Fibroblast of skin of back (primary cell): ENCODE measurements at places on chromosomes 16 and 17.

DNA sequence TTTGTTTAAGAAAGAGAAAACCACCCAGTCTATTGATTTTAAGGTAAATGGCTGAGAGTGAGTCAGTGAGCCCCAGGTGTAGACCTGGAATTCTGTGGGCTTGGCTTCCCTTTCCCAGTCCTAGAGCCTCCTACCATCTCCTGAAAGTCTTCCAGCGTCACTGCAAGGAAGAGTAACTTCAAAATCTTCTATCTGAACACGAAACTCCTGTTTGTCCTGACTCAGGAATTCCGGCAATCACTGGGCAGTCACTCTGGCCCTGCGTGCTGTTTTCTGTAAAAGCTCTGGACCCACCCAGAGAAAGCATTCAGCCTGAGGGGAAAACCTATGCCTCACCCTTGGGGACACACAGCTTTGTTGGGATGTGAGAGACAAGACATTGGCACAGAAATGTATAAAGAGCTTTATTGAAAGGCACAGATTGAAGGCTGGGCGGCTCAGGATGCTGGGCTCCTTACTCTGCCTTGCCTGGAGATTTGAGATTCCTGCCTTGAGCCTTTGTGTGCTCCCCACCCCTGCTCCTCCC, 15.9 kb downstream of the MINK1 start:
- peak; percentile 62 for DNase-seq

- peak; percentile 9 for DNase-seq
These were observed 2.1 kb downstream of the METTL22 start for GRCh38 chr16:8623634-8624033.

GRCh38 chr16:26391833-26392232, 674.9 kb upstream of the C16orf82 start:
- no peak for DNase-seq

DNA sequence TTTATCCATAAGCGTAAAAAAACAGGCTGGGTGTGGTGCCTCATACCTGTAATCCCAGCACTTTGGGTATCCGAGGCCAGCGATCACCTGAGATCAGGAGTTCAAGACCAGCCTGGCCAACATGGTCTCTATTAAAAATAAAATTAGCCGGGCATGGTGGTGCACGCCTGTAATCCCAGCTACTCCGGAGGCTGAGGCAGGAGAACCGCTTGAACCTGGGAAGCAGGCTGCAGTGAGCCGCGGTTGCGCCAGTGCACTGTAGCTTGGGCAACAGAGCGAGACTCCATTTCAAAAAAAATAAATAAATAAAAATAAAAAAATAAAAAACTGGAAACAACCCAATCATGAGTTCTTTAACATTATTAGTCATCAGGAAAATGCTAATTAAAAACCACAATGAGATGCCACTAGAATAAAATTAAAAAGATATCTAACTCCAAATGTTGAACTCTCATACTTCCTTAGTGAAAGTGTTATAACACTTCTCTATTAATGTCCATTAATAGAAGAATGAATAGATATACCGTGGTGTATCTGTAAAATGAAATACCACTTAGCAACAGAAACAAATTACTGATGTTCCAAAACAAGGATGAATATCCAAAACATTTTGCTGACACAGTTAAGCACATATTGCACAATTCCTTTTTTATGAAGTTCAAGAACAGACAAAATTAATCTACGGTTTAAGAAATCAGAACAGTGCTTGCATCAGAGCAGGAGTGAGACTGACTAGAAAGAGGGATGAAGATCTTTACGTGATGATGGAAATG, 13.1 kb downstream of the MPHOSPH6 start:
- DNase-seq = no peak

DNA sequence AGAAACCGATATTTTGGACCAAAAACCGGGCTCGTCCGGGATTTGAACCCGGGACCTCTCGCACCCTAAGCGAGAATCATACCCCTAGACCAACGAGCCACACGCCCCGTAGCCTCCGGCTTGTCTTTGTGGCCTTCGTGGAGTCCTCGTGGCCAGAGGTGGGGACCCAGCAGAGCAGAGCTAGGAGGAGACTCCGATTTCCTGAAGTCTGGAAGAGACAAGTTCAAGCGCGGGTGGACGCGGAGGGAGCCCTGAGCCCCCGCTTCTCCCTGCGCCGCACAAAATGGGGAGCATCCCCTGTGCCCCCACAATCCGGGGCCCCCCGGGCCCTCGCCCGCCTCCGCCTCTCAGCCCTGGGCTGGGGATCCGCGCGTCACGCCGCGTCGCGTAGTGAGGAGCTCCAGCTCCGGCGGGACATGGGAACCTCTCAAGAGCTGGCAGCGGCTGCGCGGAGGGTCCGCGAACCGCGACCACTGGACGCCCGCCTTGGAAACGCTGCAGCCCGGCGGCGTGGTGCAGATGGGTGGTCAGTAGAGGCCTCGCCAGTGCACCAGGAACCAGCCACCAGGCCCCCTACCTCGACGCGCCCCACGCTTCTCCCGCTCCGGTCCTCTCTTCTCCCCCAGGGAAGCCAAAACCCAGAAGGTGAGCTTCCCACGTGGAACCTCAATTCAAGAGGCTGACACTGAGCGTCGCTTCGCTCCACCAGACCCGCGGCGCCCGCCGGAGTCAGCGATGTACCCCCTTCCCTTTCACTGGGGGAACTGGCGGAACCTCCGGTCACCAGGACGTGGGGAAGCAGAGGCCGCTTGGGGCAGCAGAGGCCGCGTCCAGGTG, 5.2 kb upstream of the OR1F1 start:
- DNase-seq = peak; percentile 76

- no peak for DNase-seq
These were observed 29.8 kb upstream of the EIF1 start for GRCh38 chr17:41658846-41659245.

GRCh38 chr16:89315791-89316581, 98.5 kb downstream of the ZNF778 start:
- peak; percentile 89 for DNase-seq

DNA sequence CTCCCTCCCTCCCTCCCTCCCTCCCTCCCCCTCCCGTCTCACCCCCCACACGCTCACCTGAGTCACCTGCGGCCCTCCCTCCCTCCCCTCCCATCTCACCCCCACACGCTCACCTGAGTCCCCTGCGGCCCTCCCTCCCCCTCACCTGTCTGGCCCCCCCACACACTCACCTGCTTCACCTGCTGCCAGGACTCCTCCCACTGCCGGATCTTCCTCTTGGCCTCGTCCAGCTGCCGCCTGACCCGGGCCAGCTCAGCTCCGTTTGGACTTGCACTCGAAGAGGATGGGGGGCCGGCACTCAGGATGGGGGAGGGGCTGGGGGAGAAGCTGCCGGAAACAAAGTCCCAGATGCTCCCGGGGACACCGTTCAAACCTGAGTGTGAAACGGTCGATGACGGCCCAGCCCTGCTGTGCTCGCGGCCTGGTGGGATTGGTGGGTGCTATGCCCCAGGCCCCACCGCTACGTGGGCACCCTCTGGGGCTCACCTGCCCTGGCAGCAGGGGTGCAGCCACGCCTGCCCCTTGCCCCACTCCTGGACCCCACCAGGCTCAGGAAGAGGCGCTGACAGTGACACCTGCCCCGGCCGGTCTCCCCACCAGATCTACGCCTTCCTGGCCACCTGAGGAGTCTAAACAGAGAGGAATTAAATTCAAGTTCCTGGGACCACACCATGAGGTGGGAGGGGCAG, 15.9 kb downstream of the GNPTG start:
- no peak for DNase-seq

- DNase-seq = no peak
These were observed 26.2 kb downstream of the TRIM16 start for GRCh38 chr17:15657868-15658267.

DNA sequence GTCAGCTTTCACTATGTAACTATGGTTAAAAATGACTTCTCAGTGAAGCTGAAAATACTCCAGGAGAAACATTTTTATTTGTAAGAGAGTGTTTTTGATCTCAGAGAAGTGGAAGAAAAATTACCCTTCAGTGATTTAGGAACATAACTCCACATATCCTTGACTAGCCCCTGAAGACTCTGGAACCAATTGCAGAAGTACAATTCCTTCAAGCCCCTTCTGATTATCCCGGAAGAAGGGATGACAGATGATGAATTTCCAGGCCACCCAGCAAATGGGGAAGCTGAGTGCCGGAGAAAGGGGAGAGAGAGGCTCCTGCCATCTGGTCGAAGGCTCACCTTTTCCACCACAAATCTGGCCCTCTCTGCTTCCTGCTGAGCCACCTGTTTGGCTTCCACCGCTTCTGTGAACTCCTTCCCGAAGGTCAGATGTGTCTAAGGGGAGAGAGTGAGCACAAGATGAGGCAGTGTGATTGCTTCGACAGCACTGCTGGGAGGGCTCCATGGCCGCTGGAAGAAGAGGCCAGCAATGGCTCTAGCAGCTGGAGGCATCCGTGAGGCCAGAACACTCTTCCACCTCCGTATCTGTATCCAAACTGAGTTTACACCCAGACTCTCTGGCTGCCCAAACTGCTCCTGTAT, 8.1 kb downstream of the PHB1 start:
- DNase-seq = no peak

DNA sequence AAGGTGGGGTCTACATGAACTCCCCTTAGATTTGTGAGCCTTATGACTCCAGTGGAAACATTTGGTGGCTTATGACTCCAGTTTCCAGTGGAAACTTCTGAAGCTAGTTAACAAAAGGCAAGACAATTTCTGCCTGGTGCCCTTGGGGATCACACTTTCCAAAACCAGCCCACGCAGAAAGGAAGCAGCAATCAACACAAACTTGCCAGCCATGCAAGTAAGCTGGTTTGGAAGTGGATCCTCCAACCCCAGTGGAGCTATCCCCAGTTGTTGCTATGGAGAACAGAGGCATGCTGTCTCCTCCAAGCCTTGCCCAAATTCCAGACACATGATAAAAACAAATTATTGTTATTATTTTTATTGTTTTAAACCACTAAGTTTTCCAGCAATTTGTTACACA, 130.9 kb downstream of the CDH11 start:
- no peak for DNase-seq

GRCh38 chr17:17087424-17088015, 45.3 kb downstream of the MPRIP start:
- no peak for DNase-seq

DNA sequence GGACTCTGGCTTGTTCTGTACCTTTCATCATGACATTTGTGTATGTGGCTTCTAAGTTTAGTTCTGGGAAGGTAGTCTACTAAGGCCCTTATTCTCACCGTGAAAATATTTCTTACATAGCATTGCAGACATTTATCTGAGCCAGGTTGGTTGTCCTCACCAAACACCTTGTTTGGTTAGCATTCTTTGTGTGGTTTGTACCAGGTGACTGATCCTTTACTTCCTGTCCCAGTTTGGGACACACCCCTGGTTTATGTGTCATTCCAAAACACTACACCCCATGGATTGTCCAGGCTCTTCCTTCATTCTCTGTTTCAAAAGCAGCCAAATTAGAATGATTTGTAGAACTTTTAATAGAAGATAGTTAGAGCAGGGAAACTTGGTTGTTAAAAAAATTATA, 23.2 kb upstream of the DUSP14 start:
- no peak for DNase-seq

DNA sequence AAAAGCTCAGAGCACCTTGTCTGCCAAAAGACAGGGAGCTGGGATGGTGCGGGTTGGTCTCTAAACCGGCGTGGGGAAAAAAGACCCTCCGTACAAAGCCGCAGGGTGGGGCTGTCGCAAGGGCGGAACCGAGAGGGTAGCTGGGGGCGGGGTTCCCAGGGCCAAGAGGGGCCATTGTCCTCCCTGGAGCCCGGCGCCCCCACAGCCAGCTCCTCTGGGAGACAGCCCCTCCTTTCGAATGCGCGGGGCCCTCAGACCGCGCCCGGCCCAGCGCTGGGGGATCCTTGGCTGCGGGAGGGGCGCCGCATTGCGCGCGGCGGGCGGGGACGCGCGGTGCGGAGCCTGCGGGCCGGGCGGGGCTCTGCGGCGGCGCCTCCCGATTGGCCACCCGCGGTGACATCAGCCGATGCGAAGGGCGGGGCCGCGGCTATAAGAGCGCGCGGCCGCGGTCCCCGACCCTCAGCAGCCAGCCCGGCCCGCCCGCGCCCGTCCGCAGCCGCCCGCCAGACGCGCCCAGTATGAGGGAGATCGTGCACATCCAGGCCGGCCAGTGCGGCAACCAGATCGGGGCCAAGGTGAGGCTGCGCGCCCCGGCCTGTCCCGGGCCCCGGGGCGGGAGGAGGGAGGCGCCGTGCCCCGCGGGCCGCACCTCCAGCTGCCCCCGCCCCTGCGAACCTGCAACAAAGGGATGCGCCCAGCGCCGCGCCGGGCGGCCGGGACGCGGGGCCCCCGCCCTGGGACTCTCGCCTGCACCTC, at the start of gene TUBB3:
TUBB3 (plus strand) TSS at position 459 of the 756 bp plus-strand sequence; CDS start at position 519, 60 bp downstream.
- DNase-seq = peak; percentile 85

- no peak for DNase-seq
These were observed 6.1 kb downstream of the HIRIP3 start for GRCh38 chr16:29989111-29989858.

- no peak for DNase-seq
These were observed 17.7 kb downstream of the ANKRD11 start for GRCh38 chr16:89472711-89473075.

DNA sequence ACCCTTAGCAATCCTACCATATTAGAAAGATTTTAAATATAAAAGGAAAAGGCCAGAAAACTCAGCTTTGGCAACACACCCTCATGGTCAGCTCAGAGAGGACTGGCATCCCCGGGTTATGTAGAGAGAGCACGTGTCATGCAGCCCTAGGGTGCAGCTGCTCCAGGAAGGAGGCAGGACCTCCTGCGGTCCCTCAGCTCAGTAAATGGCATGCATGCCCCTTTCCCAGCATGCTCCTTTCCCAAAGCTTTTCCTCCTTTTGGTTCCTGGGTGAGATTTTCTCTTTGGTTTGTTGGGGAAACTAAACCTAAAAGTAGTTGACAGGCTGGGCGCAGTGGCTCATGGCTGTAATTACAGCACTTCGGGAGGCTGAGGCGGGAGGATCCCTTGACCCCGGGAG, 3.9 kb downstream of the GAN start:
- DNase-seq = peak; percentile 14

DNA sequence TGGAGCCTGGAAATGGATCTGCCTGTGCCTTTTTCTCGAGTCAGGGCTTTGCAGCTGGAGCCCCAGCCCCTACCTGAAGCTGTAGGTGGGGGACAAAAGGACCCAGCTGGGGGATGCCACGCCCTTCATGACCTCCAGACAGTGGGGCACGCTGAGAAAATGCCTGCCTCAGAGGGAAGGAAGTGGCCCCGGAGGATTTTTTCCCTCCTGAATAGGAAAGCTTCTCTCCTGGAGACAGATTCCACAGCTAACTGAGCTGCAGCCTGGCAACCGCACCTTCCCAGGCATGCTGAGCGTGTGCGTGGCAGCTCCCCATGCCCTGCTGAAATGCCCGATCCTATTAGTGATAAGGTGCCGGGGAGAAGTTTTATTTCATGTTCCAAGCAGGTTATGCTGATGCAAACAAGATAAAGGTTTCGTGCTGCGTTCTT, 58.0 kb downstream of the AIPL1 start:
- DNase-seq = no peak

GRCh38 chr17:12522743-12523183, 142.9 kb upstream of the MYOCD start:
- DNase-seq = peak; percentile 87

DNA sequence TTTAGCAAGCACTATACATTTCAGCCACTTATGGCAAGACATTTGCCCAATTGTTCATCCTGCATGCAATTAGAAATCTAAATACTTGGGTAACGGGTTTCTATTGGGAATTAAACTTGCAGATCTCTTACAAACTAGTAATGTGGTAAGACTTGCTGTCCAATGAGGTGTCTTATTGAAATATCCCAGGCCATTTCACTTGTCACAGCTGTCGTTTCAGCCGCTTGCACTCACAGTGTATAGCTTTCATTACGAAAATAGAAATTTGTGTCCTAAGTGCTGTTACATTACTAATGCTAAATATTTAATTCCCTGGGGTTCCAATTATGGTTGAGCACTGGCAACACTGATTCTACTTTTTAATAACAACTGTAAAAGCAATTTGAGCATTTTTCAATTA, 40.3 kb upstream of the IRX5 start:
- DNase-seq = no peak

- DNase-seq = no peak
These were observed 21.7 kb downstream of the LRRC75A start for GRCh38 chr17:16470265-16470664.
